ENCODE measurements at places on chromosomes 3 and 15. TPM values are rescaled to one million over a fixed set of nuclear protein-coding genes. Genes with fewer than 3 reads are reported as not detected.

DNA sequence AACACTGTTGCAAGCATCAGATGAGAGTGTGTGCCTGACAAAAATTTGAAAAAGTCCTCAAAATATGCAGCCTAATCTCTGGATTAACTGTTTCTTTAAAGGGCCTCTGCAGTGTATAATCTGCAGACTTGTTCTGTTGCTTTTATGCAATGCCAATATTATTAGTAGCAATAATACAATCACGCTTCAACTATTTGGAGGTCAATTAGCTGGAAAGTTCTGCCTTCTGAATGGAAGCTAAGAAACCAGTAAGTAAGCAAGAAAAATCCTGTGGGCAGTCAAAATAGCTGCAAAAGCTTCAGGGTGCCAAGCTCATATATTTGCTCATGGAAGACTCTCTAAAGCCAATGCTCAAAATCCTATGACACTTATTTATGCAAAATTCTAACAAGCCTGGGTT, 153.2 kb upstream of the NR2F2 start:
- no peaks in the 10 kb centered on the region for H3K36me3 ChIP-seq
- no peak for DNase-seq
- peaks cover 10% of the 10 kb centered on the region for H3K4me1 ChIP-seq
- H3K27ac ChIP-seq: no peak overlapping the region
- no peak overlapping the region for H3K4me3 ChIP-seq
- no peaks in the 10 kb centered on the region for H3K27me3 ChIP-seq

- H3K36me3 ChIP-seq: no peaks in the 10 kb centered on the region
- H3K4me3 ChIP-seq: no peak overlapping the region
- no peaks in the 10 kb centered on the region for H3K4me1 ChIP-seq
- H3K27me3 ChIP-seq: no peaks in the 10 kb centered on the region
Observed at GRCh38 chr15:90576711-90577389, 47.1 kb downstream of the CRTC3 start.

DNA sequence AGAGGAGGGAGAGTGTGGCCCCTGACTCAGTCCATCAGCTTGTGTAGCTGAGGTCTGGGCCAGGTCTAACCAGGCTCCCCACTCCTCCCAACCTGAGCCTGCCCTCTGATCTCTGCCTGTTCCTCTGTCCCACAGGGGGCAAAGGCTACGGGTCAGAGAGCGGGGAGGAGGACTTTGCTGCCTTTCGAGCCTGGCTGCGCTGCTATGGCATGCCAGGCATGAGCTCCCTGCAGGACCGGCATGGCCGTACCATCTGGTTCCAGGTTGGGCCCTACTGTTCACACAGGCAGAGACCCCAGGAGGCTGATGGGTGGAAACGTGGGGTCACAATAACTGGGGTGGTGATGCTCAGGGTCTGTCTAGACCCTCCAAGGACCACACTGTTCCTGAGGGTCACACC, 6.8 kb downstream of the NEIL1 start:
- no peaks in the 10 kb centered on the region for H3K27me3 ChIP-seq
- peaks cover 4% of the 10 kb centered on the region for H3K4me1 ChIP-seq
- H3K4me3 ChIP-seq: no peak overlapping the region
- no peak overlapping the region for H3K27ac ChIP-seq

DNA sequence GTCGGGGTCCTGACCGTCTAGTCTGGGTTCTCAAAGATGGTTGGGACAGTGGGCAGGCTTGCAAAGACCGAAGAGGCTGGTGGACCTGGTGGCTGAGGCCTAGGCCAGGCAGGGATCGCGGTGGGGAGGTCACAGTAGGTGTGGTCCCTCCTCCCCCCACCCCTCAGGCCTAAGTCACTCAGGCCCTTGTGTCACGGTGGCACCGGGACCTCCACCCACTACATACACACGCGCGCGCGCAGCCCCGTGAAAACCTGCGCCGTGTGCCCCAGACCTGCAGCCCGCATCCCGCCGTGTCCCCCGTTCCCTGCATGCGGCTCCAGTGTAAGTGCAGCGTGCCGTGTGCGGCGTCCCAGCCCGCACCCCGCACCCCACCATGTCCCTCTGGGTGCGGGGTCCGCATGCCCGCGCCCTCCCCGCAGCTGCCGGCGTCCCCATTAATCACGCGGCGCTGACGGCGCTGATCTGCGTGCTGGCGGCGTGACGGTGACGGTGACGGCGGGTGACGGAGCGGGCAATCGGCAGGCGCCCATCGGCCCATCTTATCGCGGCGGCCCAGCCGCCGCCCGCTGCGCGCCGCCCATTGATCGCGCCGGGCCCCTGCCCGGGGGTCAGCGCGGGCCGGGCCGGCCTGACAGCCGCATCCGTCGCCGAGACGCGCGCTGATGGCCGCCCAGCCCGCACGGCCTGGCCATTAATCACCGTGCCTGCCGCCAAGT, 24.4 kb downstream of the SEC61A1 start:
- H3K4me1 ChIP-seq: peaks cover 2% of the 10 kb centered on the region
- no peak for DNase-seq
- H3K36me3 ChIP-seq: no peaks in the 10 kb centered on the region
- H3K4me3 ChIP-seq: peak overlapping the region; percentile 38
- no peaks in the 10 kb centered on the region for H3K27me3 ChIP-seq

DNA sequence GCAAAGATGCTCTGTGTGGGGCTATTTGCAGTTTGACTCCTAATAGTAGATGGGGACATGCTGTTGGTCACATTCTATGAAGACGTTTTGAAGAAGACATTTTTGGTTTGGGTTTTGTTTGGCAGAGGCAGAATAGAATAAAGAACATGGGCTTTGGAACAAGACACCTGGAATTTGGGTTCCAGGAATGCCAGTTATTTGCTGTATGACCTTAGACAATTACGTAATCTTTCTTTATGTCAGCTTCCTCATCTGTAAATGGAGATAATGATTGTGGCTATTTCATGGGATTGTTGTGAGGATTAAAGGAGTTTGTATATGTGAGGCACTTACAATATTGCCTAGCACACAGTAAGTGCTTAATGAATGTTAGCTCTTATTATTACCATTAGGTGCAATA, 91.6 kb downstream of the MESD start:
- no peak overlapping the region for H3K4me3 ChIP-seq
- no peaks in the 10 kb centered on the region for H3K27me3 ChIP-seq
- H3K4me1 ChIP-seq: no peaks in the 10 kb centered on the region
- no peak for DNase-seq
- no peaks in the 10 kb centered on the region for H3K36me3 ChIP-seq
- no peak overlapping the region for H3K27ac ChIP-seq

- H3K4me1 ChIP-seq: peaks cover 10% of the 10 kb centered on the region
- DNase-seq: peak; percentile 42
- no peaks in the 10 kb centered on the region for H3K36me3 ChIP-seq
- H3K27me3 ChIP-seq: no peaks in the 10 kb centered on the region
Observed at GRCh38 chr3:63960048-63960711, 48.0 kb upstream of the SCAANT1 start.

DNA sequence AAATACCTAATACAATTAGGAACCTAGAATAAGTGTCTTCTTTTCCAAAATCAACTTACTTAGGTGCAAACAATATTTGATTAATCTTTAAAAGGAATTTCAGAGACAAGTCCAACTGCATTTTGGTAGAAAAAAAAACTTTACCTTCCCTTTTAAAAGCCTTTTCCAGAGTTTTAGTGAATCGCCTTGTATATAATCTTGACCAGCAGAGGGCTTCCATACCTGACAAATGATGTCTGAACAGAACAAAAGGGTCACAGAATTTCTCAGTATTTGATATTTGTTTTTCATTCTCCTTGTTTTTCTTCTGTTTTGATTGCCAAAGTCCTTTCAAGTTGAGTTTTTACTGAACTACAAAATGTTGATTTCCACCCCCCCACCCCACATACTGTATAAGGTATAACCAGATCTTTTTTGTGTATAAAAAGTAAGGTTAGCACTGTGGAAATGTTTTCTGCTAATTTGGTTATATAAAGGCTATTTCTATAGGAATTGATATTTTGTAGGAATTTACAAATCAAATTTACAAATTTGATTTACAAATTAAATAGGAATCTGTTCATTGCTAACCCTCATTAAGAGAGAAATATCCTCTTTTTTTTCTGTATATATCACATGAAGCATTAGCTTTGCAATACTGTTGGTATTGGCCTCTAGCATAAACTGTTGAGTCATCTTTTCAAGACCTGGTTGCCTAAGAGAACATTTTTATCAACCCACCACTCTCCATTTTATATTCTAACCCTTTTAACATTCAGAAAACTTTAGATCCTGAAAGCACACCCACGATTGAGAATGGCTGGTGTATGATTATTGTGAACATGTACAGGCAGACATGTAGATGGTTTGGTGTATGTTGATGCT, 464.1 kb upstream of the RARB start:
- no peak for DNase-seq
- no peaks in the 10 kb centered on the region for H3K27me3 ChIP-seq
- no peak overlapping the region for H3K27ac ChIP-seq
- H3K4me1 ChIP-seq: no peaks in the 10 kb centered on the region
- H3K36me3 ChIP-seq: no peaks in the 10 kb centered on the region

GRCh38 chr15:29458361-29458760, 188.7 kb upstream of the NSMCE3 start:
- no peaks in the 10 kb centered on the region for H3K27me3 ChIP-seq
- H3K4me3 ChIP-seq: no peak overlapping the region
- no peak overlapping the region for H3K27ac ChIP-seq
- no peaks in the 10 kb centered on the region for H3K4me1 ChIP-seq
- H3K36me3 ChIP-seq: no peaks in the 10 kb centered on the region

GRCh38 chr3:19467761-19468160, 319.5 kb downstream of the KCNH8 start:
- no peaks in the 10 kb centered on the region for H3K36me3 ChIP-seq
- no peaks in the 10 kb centered on the region for H3K27me3 ChIP-seq
- H3K4me1 ChIP-seq: no peaks in the 10 kb centered on the region
- no peak overlapping the region for H3K4me3 ChIP-seq
- DNase-seq: no peak
- H3K27ac ChIP-seq: no peak overlapping the region

Gene EDEM1
- 58.4 TPM for total RNA-seq

Gene CATSPER2
- 18.9 TPM for total RNA-seq

Gene GPX1
- total RNA-seq: 118 TPM

Gene MYL3
- not detected for total RNA-seq

Gene ZWILCH
- 6.6 TPM for total RNA-seq

Gene ARGFX
- not detected for total RNA-seq

Gene ZNF660
- 16.3 TPM for total RNA-seq

Gene NMNAT3
- 9.2 TPM for total RNA-seq

Gene CCR4
- not detected for total RNA-seq

Data from uterus (tissue), 4 donors.